ENCODE measurements at places on chromosomes 2 and 18.

- DNase-seq = no peak
Measured at GRCh38 chr2:85734942-85735608, 18.7 kb upstream of the ATOH8 start.

DNA sequence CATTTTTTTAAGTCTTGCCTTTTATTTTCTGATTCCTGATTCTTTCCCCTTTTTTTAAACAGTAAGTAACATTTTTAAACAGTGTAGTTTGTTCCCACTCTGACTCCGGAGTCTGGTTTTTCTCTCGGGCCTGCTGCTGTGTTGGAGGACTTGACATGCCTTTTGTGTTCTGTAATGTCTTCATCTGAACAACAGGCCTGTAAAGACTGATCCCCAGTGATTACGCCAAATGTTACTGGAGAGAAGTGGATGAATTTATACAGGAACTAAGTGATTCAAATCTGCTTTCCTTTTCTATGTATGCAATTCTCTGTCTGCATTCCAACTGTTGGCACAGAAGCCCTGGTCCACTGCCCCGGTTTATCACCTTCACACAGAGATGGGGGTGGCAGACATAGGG, 54.3 kb upstream of the RMDN2 start:
- no peak for DNase-seq

DNA sequence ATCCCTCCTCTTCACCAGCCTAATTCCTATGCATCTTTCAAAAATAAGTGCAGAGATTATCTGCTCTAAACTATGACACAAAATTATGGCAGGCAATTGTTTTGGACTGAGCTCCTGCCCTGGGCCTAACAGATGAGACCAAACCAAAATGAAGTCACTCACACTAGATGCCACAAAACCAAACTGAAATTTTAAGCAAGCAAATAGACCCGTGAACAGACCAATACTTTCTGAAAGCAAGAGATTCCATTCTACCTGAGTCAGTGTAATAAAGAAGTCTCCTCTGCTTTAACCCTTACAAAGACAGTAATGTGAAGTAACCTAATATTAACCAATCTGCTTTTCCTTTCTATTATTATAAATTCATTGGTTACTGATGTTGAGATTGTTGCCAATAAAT, 84.3 kb downstream of the RIT2 start:
- no peak for DNase-seq

DNA sequence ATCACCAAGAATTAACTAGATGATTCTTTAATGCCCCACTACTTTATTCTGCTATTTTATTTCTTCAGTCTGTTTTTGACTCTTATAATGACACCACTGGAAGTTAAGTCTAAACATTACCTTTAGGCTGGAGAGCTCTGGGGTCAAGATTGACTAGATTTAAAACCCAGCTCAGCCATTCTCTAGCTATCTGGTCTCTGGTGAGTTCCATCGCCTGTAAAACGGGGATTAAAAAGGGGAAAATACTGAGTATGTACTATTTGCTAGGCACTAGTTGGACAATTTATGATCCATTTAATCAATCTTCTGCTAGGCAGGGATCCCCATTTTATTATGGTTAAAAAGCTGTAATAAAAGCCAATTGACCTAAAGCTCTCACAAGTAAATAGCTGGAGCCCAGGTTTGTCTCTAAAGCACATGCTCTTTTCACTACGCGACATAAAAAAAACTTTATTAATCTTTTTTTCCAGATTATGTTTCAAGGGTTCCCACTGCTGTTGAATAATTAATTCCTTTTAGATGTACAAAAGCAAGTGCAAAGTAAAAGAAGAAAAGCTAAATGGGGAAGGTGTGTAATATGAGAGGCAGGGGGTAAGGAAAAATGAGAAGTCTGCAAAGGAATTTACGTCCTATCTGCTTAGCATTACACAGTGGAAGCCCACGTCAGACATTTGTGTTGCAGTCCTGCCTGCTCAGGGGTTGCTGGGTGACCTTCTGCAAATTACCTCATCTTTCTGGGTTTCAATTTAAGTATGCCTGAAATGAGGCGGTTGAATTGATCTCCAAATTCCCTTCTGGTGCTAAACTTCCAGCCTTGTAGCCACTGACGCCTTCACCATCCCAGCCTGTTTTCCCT, 918 bp upstream of the NABP1 start:
- peak; percentile 31 for DNase-seq

- DNase-seq = no peak
Measured at GRCh38 chr2:176967911-176968450, 244.6 kb upstream of the HNRNPA3 start.

GRCh38 chr2:240520130-240520973, 37.4 kb downstream of the ANKMY1 start:
- DNase-seq = no peak

DNA sequence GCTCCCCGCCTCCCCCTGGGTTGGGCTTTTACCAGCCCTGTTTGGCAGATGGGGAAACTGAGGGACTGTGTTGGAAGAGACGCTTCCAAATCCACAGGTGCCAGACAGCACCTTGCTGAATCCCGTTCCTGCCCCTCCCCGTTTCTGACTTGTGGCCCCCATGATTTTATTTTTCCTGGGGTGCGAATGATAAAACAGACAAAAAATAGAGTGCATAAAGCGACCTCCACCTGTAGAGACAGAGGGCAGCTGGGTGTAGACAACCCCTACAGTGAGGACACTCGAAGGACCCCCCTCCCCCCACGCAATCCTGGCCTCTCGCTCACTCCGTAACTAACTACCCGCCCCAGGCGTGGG, 2.2 kb upstream of the CTDSP1 start:
- no peak for DNase-seq

DNA sequence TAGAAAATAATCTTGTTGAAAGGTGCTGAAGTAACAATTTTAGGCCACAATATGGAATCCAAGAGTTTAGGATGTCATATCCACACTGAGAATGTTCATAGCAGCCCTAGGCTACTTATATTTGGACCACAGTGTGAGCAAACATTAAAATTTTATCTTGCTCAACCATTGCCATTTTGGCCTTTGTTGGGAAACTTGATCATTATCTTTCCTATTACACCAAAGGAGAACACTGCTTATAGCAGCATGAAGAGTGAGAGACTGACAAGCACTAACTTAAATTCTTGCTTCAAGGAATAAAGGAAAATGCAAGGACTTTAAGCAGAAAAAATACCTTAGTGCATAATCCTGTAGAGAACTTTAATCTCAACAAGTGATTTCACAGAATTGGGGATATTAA, 86.3 kb upstream of the LRRTM4 start:
- DNase-seq = no peak

DNA sequence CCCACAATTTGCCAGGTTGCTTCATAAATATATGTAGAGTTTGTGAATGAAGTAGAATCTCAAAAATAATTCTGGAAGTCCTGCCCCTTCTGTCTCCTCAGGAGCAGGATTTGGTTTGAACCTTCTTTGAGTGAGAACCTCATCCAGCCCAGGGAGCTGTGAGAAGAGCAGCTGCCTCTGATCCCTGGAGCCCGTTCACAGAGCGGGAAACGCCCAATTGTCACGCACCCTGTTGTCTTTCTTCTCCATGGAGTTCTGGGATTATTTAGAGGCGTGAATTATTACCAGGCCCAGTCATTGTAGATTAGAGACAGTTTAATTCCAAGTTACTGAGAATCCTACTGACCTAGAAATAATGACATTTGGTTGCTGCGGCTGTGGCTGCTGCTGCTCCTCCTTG, 66.1 kb downstream of the TPO start:
- DNase-seq = no peak

DNA sequence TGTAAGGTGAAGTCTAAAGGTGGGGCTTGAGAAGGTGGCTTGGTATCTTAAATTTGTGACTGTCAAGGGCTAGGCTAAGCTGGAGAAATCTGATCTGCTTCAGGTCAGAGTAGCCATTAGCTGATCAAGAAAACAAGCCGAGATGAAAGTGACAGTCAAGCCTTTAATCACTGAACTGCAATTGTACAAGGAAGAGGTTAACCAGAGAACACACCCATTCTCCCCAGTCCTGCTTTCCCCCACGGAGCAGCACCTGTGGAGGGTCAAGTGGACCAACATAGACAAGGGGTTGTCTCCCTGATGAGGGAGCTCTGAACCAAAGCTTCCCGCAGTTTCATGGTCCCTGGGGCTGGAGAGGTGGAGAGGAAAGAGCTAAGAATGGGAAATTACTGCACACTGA, 901.2 kb downstream of the DCC start:
- DNase-seq = no peak

DNA sequence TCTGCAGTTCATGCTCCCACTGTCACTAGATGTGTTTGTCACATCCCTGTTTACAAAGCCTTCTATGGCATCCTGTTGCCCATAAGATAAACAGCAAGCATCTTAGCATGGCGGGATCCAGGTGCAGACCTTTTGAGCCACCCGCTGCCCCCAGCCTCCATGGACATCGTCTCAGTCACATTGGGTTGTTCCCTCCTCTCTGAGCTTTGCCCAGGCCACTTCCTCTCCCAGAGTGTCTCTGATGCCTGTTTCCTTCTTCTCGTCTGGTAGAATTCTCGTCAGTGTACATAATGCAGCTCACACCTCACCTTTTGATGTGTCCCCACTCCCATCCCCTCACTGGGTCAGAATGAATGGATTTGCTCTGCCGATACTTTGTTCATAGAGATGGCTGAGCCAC, 239.0 kb upstream of the APCDD1 start:
- no peak for DNase-seq

GRCh38 chr2:7450188-7450832, 533.1 kb downstream of the RNF144A start:
- DNase-seq = no peak

DNA sequence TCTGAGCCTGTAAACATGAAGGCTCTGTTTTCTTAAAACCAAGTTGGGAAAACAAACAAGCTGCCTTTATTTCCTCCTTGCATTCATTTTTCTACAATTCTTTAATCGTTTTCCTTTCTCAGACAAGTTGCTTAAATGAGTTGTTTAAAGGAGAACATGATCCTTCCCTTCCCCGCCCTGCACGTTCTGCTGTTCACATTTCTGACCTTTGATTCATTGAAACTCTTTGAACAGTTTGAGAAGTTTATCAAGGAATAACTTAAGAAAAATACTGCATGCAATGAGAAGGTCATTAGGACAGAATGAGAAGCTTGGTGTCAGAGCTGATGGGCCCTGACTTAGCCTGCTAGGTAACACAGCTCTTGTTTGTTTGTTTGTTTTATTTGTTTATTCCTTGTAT, 181.6 kb downstream of the PARD3B start:
- DNase-seq = no peak

DNA sequence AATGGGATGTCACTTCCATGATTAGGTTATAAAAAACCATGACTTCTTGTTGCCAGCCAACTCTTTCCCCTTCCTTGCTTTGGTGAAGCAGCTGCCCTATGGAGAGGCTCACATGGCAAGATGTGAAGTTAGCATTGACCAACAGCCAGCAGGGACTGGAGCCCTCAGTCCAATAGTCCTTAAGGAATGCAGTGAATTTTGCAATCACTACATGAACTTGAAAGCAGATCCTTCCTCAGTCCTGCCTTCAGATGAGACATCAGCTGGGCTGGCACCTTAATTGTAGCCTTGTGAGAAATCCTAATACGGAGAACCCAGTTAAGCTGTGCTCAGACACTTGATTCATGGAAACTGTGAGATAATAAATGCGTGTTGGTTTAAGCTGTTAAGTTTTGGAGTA, 61.8 kb downstream of the ATP8B1 start:
- DNase-seq = no peak

DNA sequence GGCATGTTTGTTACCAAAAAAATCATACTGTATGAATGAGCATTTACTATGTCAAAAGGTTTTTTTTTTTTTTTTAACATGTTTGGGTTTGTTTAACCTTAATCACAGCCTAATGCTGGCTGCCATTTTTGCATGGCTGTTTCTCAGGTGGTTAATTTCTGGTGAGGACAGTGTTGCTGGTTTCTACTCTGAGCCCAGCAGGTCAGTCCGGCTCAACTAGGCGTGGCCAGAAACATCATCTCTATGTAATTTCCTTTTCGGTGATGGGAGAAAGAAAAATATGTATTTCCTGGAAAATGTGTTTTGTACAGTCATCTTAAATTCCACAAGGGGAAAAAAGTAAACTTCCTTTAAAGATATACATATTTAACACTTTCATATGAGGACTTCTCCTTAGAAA, 24.9 kb upstream of the BZW1 start:
- DNase-seq = no peak

- DNase-seq = no peak
Measured at GRCh38 chr18:13574761-13575160, 151.6 kb downstream of the FAM210A start.

DNA sequence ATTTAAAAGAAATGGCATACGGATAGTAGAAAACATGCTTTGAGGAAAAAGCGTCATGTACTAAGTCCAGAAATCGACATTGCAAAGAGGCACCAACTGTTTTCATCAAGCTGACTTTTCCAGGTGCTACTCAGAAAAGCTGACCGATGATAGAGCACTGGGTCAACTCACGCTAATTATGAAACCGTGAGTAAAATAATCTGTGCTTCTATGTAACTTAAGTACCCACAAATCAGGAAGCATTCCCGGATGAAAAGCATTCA, 353 bp upstream of the NUP35 start:
- no peak for DNase-seq

DNA sequence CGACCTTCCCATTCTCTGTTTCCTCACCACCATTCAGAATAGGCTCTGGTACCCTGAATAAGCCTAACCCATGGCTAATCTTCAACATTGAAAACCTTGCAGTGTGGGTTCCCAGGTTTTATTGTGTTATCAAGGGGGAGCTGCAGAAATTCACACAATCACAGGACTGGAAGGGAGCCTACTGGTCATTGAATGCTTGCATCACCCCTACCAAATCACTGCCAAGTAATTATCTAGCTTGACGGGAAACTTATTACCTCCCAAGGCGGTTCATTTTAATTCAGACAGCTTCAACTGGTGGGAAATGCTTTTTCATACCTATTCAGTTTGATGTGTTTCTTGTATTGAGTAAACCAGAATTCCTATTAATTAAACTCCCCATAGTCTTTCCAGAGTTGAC, 33.6 kb upstream of the EFEMP1 start:
- no peak for DNase-seq

DNA sequence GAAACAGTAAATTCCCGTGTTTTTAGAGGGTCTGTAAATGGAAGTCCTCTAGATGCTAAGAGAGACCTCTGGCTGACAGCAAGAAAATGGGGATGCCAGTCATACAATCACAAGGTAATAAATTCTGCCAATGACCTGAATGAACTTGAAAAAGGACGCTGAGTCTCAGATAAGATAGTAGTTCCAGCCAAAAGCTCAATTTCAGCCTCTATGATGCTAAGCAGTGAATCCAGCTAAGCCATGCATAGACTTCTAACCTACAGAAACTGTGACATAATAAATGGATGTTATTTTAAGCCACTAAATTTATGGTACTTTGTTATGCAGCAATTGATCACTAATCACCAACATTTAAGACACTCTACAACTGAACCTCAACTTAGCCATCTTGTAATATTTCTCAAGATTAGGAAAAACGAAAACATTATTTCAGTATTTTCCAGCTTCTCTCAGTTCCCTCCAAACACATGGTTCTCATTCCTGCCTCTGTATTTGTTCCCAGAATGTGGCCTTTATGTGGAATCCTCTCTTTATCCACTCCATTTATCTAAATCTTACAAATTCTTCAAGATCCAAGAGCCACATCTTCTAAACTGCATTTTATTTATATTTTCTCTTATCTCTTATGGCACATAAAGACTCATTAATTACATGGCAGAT, 331.1 kb downstream of the GULP1 start:
- DNase-seq = no peak

Data from T follicular helper cell (primary cell).